ENCODE measurements at places on chromosomes 2 and 18.

DNA sequence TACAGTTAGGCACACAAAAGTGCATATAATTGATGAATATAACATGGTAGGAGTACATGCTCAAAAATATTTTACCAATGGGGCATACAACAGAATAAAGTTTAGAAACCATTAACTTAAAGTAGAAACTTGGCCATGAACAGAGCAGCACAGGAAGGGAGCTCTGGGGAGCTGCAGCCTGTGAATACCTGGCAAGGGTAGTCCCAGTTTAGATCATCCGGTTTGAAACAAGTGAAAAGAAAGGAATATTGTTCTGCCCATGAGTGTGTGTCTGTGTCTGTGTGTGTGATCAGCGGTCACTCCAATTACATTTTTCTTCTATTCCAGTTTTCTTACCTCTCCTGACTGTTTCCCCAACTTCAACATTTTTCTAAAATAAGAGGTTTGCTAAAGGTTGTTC is 233.0 kb downstream of the ALK start:
- no peak for DNase-seq

- DNase-seq = no peak
These were observed 11.6 kb downstream of the TRPM8 start for GRCh38 chr2:233928594-233929351.

DNA sequence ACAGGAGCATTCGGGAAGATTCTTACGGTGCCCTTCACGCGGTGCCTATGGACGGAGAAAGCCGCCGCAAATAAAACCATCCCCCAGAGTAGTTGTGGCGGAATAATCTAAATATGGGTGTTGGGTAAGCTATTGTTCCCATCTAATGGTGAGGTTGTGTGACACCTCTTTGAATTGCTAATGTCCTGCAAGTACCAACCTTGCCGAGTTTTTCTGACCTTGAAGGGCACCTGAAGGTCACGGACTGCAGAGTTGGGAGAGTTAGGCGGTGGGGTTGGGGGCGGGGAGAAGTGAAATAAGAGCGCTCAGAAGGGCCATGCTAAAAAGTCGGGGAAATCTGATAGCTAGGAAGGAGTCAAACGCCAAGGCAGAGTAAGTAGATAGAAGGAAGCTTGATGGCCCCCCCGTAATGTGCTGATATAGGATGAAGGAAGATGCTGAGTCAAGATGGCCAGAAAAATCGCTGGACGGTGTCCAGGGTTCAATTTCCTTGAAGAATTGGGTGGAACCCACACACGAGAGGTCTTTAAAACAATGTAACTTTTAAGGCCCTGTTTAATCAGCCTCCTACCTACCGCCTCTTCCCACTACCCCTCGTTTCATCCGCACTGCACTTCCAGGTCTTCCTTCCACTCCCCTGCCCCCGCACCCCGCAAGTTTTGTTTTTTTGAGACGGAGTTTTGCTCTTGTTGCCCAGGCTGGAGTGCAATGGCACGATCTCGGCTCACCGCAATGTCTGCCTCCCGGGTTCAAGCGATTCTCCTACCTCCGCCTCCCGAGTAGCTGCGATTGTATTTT is 600 bp downstream of the KATNAL2 start:
- no peak for DNase-seq

DNA sequence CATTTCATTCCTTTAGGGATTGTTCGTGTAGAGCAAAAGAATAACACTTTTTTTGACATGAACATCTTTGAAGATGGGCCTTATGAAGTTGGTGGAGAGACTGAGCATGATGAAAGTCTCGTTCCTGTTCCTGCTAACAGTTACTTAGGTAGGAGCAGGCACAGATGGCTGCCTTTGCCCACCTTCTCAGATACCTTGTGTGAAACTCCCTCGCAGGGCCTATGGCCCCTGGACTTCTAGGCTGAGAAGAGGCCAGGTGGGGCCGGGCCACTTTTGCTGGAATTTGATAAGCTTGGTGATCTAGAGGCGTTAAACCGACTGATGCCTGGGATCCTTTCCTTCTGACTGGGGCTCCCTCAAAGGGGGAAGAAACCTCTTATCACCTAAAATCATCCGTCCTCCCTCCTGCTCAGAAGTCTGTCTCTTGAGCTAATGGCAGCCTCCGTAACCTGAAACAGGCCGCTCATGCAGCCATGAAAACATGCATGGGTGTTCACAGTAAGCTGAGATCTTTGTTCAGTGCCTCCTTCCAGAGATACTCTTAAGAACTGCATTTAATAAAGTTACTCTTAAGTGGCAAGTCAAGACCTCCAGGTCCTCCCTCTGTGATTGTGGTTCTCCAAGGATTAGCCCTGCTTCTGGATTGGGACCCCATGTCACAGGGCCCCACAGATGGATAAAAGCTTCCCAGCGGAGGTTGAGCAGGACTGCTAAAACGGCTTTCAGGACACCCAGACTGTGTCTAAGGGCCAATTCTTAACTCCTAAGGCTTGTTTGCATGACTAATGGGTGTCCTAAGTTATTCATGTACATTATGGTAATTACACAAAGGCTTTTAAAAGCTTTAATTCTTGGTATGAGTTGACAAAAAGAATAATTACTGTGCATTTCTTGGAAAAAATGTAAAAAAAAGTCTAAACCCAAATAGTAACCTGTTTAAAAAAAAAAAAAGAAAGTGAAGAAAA is 43.9 kb downstream of the ITGA6 start:
- DNase-seq = no peak

DNA sequence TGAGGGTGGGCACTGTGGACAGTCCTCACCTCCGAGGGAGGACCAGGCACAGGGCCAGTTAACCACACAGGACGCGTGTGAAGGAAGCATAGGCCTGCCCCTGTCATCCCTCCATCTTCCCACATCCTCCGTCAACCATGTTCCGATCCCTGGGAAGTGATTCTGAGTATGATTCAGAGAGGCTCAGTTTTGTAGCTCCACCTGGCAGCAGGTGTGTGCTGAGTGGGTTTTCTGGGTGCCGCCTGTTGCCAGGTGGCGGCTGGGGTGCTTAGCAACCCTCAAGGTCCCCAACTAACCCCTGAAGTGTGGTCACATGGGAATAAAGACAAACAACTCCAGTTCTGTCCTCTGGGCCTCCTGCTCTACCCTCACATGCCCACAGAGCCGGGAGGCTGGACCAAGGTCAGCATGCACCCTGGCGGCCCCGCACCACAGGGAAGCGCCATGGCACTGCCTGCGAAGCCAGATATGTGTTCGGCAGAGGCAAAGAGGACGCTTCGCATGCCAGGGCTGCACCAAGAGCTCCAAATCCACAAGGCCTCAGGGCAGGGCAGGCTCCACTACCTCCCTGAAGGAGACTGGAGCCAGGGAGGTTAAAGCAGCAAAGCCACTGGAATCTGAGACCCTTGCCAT is 60.0 kb downstream of the ADCY3 start:
- DNase-seq = no peak

DNA sequence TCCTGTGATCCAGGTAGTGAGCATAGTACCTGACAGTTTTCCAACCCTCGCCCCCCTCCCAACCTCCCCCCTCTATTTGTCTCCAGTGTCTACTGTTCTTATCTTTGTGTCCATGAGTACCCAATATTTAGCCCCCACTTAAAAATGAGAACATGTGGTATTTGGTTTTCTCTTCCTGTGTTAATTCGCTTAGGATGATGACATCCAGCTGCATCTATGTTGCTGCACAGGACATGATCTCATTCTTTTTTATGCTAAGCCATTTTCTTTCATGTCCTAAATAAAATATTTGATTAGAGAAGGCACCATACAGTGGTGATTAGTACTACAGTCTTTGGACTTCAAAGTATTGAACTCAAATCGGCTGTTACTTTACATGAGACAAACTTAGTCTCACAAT is 1087.9 kb downstream of the CBLN2 start:
- DNase-seq = no peak

- no peak for DNase-seq
These were observed 41.1 kb upstream of the MGAT5 start for GRCh38 chr2:134212746-134213145.

DNA sequence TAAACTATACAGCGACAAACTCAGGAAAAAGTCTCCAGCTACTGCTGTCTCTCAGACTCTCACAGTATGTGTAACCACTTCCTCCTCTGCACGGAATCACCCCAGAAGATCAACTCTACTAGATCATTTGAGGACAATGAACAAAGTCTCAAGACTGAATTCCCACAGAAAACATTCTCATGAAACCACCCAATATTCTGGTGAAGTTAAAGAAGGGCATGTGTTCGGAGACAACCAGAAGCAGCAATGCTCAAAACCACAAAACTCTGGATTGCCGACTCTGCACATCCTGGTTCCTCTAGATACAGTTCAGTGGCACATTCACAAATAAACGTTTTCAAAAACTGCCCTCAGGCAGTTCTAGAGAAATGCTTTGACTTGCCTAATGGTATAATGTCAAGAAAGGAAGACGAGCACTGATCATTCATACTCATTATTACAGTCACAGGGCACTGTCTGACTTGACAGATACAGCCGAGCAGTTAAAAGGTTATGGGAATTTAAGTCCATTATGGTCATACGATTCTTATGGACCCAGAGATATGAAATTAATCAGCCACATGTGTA is 91.9 kb upstream of the STK17B start:
- no peak for DNase-seq

- no peak for DNase-seq
These were observed 178.0 kb downstream of the DLGAP1 start for GRCh38 chr18:4276953-4277585.

DNA sequence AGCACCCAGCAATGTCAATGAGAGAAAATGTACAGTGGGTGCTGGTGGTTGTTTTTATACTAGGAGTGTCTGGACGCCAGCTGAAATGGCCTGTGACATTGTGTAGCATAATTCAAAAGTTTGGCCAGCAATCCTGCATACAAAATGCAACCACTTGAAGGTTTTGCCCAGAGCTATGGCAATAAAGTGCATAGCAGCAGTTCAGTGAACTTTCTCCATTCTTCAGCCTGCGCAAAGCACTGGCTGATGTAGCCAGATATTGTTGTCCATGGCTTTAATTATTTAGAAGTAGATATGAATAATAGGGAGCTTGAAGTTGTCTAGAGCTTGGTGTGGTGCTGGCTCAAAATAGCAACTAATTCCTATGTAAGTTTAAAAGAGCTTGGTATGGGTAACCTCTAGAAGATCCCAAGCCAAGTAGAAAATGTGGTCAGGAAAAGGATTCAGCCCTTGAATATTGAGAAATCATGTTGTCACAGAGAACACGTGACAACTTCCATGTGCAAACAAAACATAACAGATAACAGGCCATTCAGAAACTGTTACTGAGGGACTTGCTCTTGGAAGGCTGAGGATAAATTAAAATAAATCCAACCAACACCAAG is 33.3 kb upstream of the PGAP1 start:
- no peak for DNase-seq

DNA sequence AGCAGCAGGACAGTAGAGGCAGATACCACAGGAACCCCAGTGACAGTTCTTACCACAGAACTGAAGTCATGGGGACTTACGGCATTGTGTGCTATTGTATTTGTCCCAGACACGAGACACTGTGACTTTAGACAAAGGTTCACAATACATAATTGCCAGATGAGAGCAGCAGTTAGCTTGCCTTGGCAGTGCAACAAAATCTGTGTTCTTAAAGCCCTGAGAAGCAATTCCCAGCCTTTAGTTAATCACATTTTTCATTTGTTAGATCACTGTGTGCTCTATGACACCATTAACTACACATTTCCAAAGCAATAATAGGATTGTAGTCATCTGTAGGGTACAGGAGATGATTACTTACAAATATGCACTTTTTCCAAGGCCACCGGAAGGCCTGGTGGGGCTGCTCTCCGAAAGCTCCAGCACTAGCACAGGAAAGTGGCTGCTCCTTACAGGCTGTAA is 97.5 kb upstream of the LDLRAD4 start:
- no peak for DNase-seq

GRCh38 chr2:232588680-232589585 is 38.4 kb downstream of the EIF4E2 start:
- peak; percentile 54 for DNase-seq

DNA sequence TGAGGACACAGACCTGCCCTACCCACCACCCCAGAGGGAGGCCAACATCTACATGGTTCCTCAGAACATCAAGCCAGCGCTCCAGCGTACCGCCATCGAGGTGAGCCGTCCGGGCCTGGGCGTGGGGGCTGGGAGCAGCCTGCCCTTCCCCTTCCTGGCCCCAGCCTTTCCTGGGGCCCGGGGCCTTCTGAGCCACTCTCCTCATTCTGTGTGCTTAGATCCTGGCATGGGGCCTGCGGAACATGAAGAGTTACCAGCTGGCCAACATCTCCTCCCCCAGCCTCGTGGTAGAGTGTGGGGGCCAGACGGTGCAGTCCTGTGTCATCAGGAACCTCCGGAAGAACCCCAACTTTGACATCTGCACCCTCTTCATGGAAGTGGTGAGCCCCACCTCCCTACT is 157.9 kb downstream of the DYSF start:
- DNase-seq = no peak

- no peak for DNase-seq
These were observed 5.4 kb upstream of the IL1R1 start for GRCh38 chr2:102137138-102137537.

DNA sequence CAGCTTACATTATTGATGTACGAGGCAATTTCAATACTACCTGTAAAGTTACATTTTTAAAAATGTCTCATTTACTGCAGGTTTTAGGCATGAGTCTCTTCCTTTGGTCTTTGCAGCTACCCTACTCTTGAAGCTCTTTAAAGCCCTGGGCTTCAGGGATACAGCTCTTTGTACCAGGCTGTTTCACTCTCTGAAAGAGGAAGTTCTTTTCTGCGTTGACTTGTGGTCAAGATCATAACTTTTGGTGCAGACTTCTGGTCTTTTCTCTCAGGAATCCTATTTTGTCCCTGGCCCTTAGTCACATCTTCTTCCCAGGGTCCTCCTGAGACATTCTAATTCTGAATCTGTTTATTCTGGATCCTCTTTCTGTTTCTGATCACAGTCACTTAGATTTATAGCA is 16.6 kb upstream of the HRH4 start:
- no peak for DNase-seq

GRCh38 chr2:46216213-46216612 is 81.0 kb upstream of the EPAS1 start:
- no peak for DNase-seq

DNA sequence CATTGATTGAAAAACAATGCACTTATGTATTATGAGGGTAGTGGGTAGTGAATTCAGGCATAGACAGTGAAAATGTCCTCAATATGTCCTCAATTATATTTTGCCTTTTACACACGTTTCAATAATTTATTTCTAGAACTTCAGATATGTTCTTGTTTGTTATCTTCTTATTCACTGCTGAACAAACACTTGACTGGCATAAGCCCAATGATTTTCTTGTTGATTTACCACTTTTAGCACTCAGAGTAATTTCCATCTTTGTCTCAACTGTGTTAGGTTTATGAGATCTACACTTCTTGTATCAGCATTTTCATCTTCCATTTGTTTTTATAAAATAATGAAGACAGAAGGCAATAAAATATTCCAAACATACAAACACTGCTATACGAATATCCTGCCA is 61.8 kb upstream of the DCC start:
- DNase-seq = no peak

- DNase-seq = no peak
These were observed 24.5 kb downstream of the KCNF1 start for GRCh38 chr2:10935953-10936942.

- DNase-seq = no peak
These were observed 8.5 kb downstream of the HS6ST1 start for GRCh38 chr2:128310094-128310716.
